ENCODE measurements at places on chromosomes 6 and 20.

DNA sequence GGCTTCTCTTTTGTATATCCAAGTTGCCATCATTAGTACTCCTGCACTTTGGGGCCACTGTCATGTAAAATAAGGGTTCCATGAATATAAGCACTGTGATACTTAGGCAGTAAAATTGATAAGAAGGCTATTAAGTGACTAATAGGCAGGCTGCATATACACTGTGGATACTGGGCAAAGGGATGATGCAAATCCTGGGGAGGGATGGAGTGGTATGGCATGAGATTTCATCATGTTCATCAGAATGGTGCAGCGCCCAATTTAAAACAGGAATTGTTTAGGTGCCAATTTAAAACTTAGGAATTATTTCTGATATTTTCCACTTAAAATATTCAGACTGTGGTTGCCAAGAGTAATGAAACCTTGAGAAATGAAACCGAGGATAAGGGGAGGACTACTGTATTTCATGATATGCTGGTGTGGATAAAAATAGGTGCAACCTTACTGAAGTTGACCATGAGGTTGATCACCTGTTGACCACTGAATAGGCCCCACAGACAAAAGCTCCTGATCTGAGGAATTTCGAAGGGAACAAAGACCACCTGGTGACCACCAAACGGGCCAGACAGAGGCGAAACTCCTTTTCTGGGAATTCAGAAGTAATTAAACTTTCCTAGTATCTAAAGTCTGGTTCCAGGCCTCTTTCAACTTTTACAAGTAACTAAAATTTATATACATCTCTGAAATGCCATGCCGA, 4.9 kb upstream of the TRIM39 start:
- no peak for DNase-seq

- DNase-seq: no peak
Measured at GRCh38 chr6:89087881-89088280, 7.3 kb downstream of the PNRC1 start.

DNA sequence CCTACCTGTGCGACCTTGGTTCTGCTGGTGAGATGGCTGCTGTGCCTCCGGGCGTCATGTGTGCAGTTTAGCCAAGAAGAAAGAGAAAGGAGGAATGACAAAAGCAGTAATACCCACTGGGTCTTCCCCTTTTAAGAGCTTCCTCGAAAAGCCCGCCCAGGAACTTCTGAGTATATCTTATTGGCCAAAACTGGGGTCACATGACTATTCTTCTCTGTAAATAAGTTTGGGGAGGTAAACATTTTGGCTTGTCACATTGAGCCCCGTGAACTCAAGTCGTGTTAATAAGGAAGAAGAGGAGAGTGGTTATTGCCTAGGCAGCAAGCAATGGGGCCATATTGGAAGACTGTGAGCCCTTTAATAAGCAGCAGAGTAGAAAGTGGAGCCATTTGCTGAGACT, 130.4 kb upstream of the ECI2 start:
- DNase-seq: no peak

- DNase-seq: no peak
Measured at GRCh38 chr20:60535211-60535610, 577.0 kb downstream of the CDH26 start.

GRCh38 chr6:2643935-2644539, 106.7 kb downstream of the MYLK4 start:
- no peak for DNase-seq

GRCh38 chr6:32668226-32668747, 1.8 kb upstream of the HLA-DQB1 start:
- DNase-seq: no peak

DNA sequence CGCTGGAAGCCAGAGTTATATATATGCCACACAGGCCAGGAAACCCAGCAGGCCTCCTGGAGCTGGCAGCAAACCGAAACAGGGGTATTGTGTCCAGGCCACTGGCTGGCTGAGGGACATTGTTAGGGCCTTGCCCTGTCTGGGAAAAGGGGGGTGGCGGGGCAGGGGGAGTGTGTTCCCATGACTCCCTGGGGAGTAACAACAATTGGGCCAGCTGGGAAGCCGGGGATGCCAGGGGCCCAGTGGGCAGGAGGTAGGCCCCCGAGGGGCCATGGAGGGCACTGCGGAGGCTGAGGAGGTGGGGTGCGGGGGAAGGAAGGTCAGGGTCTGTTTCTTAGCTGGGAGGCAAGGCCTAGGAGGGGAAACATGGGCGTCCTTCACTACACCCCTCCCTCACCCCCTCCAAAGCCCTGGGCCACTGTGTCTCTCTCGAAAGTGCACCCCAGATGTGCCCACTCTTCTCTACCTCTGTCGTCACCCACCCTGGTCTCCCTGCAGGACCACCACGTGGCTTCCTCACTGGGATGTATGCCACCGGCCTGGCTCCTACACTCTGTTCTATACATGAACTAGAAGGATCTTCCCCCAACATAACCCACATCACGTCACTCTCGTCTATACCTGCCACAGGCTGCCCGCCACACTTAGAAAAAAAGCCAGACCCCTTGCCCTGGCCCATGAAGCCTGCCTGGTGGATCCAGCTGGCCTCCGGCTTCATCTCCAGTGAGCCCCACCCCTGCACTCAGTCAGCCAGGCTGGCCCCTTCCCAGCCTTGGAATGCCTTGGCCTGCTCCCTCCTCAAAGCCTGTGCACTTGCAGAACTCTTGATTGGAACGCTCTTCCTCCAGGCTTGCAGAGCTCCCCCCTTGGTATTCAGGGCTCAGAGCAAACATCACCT, 7.8 kb upstream of the E2F1 start:
- no peak for DNase-seq

GRCh38 chr6:157823001-157823527, at the start of gene SNX9:
SNX9 (plus strand) TSS chr6:157823246; CDS start chr6:157823435, 189 bp downstream.
- no peak for DNase-seq

DNA sequence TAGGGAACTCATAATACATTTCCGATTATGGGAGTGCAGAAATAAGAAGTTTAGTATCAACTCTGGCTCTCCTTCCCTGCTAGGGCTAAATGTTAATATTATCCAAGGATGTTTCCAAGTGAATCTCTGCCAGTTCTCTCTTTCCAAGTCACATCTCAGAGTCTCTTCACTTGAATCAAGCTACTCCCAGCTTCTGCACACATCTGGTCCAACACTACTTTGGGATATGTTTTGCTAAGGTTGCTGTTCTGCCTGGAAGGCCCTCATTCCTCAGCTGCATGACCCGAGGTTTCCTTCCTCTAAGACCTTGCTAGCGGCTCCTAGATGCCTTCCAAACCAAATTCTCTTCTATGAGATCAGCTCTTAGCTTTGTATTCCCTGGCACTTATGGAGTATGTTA, 331.8 kb downstream of the GJA1 start:
- no peak for DNase-seq

- DNase-seq: no peak
Measured at GRCh38 chr6:42450477-42451332, 1.0 kb downstream of the TRERF1 start.

DNA sequence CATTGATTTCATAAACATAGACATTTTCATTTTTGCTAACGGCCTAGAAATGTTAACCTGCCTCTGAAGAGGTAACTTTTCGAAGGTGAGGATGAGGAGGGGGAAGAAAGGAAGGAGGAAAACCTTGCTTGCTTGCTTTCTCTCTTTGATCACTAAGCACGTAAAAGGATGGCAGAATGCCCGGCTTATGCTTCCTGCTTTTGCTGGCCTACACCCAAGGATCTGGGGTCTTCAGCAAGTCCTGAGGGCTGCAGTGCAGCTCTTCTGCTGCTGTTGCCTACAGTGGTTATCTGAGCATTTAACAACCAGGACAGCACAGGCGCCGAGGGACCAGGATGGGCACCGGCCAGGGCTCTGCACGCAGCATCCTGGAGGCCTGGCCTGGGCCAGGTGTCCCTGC, 150.8 kb upstream of the TAB2 start:
- DNase-seq: no peak

- no peak for DNase-seq
Measured at GRCh38 chr6:113776998-113777397, 80.1 kb upstream of the MARCKS start.

DNA sequence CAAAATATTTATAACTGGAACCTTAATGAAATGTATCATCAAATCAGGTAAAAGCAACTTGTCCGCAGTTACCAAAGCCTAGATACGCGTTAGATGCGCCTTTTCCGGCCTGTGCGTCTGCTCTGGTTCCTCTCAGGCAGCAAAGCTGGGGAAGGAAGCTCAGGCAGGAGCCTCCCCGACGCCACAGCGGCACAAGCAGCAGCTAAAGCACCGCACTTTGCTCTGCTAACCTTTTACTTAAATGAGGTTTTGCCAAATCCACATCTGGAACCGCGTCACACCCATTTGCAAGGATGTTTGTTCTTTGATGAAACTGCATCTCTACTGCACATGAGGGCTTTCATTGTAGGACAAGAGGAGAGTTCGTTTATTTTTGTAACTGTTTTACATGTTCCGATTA, 36.8 kb downstream of the THBS2 start:
- no peak for DNase-seq

- DNase-seq: no peak
Measured at GRCh38 chr6:107490566-107491137, 735 bp downstream of the SOBP start.

GRCh38 chr6:165611294-165611693, 51.7 kb downstream of the PDE10A start:
- no peak for DNase-seq

DNA sequence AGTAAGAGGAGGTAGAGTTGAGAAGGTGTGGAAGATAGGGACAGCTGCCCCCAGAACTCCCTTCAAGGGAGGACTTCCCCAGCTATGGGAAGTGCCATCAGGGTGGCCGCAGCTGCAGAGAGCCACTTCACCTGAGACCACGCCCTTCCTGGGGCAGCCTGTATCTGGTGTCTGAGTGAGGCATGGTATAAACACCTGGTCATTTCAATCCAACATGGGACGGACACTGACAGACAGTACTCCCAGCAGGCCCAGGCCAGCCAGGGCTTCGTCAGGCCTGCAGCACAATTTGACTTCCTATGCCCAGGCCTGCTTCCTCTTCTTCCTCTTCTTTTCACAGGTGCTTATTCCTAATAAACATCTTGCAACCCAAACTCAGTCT, 4.5 kb downstream of the SOX12 start:
- no peak for DNase-seq

DNA sequence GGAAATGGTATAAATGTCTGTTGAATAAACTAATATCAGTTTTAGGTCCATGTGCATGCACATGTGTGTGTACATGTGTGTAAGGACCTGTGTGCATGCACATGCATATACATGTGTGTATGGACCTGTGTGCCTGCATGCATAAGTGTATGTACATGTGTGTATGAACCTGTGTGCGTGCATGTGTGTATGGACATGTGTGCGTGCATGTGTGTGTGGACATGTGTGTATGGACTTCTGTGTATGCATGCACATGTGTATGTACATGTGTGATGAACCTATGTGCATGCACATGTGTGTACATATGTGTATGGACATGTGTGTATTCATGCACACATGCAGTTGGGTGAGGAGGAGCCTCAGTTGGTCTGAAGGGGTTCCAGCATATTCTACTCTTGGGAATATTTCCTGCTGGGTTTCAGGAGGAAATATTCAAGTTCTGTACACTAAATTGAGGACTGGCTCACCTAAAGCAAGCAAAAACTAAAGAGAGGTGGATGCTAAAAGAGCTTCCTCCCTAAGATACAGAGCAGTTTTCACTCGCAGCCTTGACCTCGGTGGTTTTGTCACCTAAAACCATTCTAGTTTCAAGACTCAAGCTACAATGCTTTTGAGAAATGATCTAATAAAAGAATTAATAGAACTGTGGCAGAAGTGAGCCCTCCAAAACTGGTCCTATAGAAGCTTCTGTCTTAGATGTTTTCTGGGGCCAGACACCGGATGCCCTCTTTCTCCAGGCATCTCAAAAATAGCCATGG, 742.8 kb downstream of the MAFB start:
- DNase-seq: no peak

DNA sequence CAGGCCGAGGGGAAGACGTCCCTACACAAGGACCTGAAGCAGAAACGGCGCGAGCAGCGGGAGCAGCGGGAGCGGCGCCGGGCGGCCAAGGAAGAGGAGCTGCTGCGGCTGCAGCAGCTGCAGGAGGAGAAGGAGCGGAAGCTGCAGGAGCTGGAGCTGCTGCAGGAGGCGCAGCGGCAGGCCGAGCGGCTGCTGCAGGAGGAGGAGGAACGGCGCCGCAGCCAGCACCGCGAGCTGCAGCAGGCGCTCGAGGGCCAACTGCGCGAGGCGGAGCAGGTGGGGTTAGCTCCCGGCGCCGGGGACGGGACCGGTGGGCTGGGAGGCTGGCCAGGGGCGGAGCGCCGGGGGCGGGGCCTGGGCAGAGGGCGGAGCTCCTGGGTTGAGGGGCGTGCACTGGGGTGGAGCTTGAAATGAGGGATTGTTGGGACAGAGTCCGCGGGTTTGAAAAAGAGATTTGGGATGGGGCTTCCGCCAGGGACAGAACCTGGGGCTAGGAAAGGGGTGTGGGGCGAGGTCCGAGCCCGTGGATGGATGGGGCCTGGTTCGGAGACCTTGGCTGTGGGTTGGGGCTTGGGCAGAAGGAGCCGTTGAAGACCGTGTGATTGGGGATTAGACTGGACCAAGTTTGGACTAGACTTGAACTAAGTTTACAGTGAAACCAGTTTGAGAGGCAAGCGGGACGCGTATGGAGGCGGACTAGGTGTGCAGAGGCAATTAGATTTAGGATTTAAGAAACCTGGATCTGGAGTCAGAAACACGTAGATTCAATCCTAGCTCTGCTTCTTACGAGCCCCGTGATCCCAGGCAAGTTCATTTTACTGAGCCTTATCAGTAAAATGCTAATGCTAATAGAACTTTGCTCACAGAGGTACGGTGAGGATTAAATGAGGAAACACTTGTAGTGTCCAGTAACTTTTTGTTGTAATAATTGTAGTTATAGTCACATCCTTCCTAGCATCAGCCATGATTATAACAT, 20.9 kb downstream of the DEF6 start:
- DNase-seq: no peak

DNA sequence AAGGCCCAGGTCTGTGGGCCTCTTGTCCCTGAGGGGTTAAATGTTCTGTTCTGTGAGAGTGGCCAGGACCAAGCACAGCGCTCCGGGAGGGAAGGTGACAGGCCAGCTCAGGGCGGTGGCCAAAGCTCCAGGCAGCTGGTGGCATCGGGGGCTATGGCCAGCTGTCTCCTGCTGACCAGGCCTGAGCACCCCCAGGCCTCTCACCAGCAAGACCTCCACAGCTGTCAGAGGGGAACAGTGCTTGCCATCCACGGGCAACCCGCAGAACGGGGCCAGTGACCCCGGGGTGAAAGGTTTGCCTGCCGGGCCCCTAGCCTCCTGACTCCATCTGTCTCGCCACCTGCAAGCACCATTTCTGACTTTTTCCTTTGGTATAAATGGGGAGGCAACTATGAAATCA, 46.0 kb downstream of the EYA2 start:
- DNase-seq: no peak

All from cortex of kidney (tissue), 1 donor.